ENCODE measurements at places on chromosomes 6 and 20. TPM values are rescaled to one million over a fixed set of nuclear protein-coding genes. Genes with fewer than 3 reads are reported as not detected.

Gene C6orf58
- total RNA-seq = not detected

GRCh38 chr20:3115190-3116107 lies 30.9 kb upstream of the AVP start:
- no peaks in the 10 kb centered on the region for H3K27me3 ChIP-seq
- no peak for DNase-seq
- H3K4me3 ChIP-seq = no peak overlapping the region
- no peaks in the 10 kb centered on the region for H3K4me1 ChIP-seq
- H3K36me3 ChIP-seq = no peaks in the 10 kb centered on the region

Gene CTAGE9
- not detected for total RNA-seq

DNA sequence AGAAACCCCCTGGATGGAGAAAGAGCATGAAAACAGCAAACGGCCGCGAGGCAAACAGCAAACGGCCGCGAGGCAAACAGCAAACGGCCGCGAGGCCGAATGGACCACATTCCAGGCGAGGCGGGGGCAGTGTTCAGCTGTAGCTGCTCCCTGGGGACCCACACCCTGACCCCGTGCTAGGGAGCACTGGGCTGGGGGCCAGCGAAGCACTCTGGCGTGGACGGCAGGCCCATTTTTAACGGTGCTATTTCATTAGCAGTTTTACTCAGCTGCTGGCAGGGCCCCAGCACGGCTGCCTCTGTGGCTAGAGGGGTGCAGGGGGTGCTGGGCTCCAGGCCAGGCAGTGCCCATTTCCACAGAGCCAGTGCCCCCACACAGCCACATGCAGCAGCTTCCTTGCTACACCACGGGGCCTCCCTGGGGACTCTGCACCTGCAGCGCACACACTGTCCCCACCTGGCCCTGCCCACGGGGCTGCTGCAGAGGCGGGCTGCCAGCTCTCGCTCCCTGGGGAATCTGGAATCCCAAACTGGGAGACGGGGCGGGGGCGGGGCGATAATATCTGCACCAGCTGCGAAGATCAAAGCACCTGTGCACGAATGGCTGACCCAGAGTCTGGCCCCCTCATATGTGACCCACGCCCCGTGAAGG lies 35.6 kb upstream of the SLCO4A1 start:
- H3K27ac ChIP-seq = no peak overlapping the region
- H3K4me3 ChIP-seq = no peak overlapping the region
- peak; percentile 54 for DNase-seq
- H3K4me1 ChIP-seq = no peaks in the 10 kb centered on the region
- H3K27me3 ChIP-seq = no peaks in the 10 kb centered on the region
- H3K36me3 ChIP-seq = no peaks in the 10 kb centered on the region

GRCh38 chr20:30502670-30503069 lies 754.8 kb upstream of the DEFB115 start:
- no peaks in the 10 kb centered on the region for H3K4me1 ChIP-seq
- DNase-seq = no peak
- H3K36me3 ChIP-seq = no peaks in the 10 kb centered on the region
- no peaks in the 10 kb centered on the region for H3K27me3 ChIP-seq
- no peak overlapping the region for H3K4me3 ChIP-seq
- no peak overlapping the region for H3K27ac ChIP-seq

- H3K4me3 ChIP-seq = no peak overlapping the region
- DNase-seq = no peak
- H3K36me3 ChIP-seq = no peaks in the 10 kb centered on the region
- H3K27me3 ChIP-seq = no peaks in the 10 kb centered on the region
Measured at GRCh38 chr20:61772828-61773631, 292.7 kb downstream of the TAF4 start.

GRCh38 chr6:91566467-91566866 lies 979.6 kb upstream of the MAP3K7 start:
- H3K36me3 ChIP-seq = no peaks in the 10 kb centered on the region
- DNase-seq = no peak
- H3K4me3 ChIP-seq = no peak overlapping the region
- no peaks in the 10 kb centered on the region for H3K4me1 ChIP-seq

GRCh38 chr20:36924167-36925045 lies 27.1 kb downstream of the SAMHD1 start:
- no peaks in the 10 kb centered on the region for H3K4me1 ChIP-seq
- DNase-seq = no peak
- H3K27ac ChIP-seq = no peak overlapping the region
- H3K4me3 ChIP-seq = no peak overlapping the region
- no peaks in the 10 kb centered on the region for H3K27me3 ChIP-seq

GRCh38 chr6:40903456-40903855 lies 135.6 kb downstream of the UNC5CL start:
- H3K4me3 ChIP-seq = no peak overlapping the region
- no peaks in the 10 kb centered on the region for H3K4me1 ChIP-seq
- H3K27me3 ChIP-seq = no peaks in the 10 kb centered on the region
- no peak overlapping the region for H3K27ac ChIP-seq
- DNase-seq = no peak
- H3K36me3 ChIP-seq = no peaks in the 10 kb centered on the region

DNA sequence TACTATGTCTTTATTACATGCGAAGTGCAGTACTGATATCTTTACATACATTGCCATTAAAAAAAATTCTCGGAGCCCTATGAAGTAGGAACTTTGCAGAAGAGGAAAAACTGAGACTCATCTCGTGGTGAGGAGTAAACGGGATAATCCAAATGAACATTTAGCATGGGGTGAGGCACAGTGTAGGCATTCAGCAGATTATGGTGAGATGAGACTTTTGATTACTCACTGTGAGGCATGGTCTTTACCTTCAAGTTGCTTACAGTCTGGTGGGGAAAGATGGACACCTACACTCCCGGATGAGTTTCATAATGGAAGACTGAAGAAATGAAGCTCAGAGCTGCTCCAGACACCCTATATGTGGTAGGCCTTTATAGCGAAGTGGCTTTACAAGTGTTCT lies 1.4 kb downstream of the RPRD1B start:
- H3K4me3 ChIP-seq = peak overlapping the region; percentile 85
- H3K4me1 ChIP-seq = peaks cover 8% of the 10 kb centered on the region

DNA sequence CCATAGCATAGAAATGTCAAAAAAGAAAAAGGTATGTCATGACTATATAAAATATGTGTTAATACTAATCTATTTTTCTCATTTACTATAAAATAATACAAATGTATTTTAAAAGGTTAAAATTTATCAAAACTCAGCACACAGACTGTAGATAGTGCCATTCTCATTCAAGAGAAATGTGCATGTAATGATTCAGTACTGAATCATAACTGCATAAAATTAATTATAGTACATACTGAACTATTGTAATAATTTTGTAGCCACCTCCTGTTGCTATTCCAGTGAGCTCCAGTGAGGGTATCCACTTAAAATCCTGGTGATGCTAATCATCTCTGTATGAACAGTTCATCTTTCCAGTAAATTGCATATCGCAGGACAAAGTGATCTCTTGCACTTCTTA lies 82.8 kb downstream of the HMGCLL1 start:
- no peaks in the 10 kb centered on the region for H3K36me3 ChIP-seq
- H3K4me3 ChIP-seq = no peak overlapping the region
- no peaks in the 10 kb centered on the region for H3K4me1 ChIP-seq
- DNase-seq = no peak
- no peak overlapping the region for H3K27ac ChIP-seq

- no peak overlapping the region for H3K27ac ChIP-seq
- H3K36me3 ChIP-seq = no peaks in the 10 kb centered on the region
- no peaks in the 10 kb centered on the region for H3K27me3 ChIP-seq
- no peak overlapping the region for H3K4me3 ChIP-seq
Measured at GRCh38 chr20:25549172-25549773, 36.1 kb downstream of the NINL start.

Gene ZC2HC1B
- total RNA-seq = not detected

Gene PDCD2
- 29.7 TPM for total RNA-seq

DNA sequence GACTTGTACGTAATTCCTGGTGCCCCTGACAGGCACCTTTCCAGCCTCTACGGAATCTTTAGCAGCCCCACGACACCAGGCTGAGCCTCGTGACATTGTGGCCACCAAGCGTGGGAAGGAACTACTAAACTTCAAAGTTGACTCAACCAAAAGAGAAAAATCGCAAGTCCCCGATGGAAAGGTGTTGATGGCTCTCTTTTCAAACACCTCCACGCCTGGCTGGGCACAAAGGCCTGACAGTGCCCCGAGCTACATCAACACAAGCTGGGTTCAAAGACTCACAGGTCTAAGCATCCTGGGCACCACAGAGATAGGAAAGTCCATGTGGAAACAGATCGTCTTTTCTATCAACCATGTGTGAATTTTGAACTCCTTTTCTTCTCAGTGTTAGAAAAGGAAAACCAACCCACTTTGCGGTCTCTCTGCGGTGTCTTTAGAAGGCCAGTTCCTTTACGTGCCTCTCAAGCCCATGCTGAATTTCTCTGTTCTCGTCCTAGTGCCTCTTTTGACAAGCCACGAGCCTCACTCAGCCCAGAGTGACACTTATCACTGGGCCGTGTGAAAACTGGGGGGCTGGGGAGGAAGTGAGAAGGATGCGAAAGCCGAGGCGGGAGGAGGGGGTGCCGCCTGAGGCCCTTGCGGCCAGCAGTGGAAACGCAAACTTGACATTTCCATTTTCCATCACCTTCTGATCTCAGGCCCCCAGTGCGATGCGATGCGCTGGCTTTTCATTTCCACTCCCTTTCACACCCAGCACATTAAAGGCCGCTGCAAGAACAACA lies 59.4 kb downstream of the GFOD1 start:
- no peaks in the 10 kb centered on the region for H3K27me3 ChIP-seq
- no peak for DNase-seq
- no peaks in the 10 kb centered on the region for H3K36me3 ChIP-seq
- H3K27ac ChIP-seq = no peak overlapping the region

GRCh38 chr6:156545931-156546330 lies 231.2 kb upstream of the ARID1B start:
- no peak overlapping the region for H3K27ac ChIP-seq
- no peaks in the 10 kb centered on the region for H3K4me1 ChIP-seq
- DNase-seq = no peak
- H3K27me3 ChIP-seq = no peaks in the 10 kb centered on the region

- no peak overlapping the region for H3K27ac ChIP-seq
- no peaks in the 10 kb centered on the region for H3K27me3 ChIP-seq
- H3K4me3 ChIP-seq = no peak overlapping the region
- no peaks in the 10 kb centered on the region for H3K36me3 ChIP-seq
- DNase-seq = no peak
Measured at GRCh38 chr6:149847939-149848267, 16.3 kb downstream of the LRP11 start.

- DNase-seq = no peak
- no peaks in the 10 kb centered on the region for H3K27me3 ChIP-seq
- H3K27ac ChIP-seq = no peak overlapping the region
- H3K4me1 ChIP-seq = no peaks in the 10 kb centered on the region
- no peaks in the 10 kb centered on the region for H3K36me3 ChIP-seq
Measured at GRCh38 chr6:62775427-62776022, 435.7 kb upstream of the FKBP1C start.

- no peaks in the 10 kb centered on the region for H3K27me3 ChIP-seq
- no peak for DNase-seq
- no peak overlapping the region for H3K4me3 ChIP-seq
- H3K27ac ChIP-seq = no peak overlapping the region
Measured at GRCh38 chr20:60100780-60101179, 142.6 kb downstream of the CDH26 start.

GRCh38 chr6:135514706-135515105 lies 17.2 kb upstream of the AHI1 start:
- H3K36me3 ChIP-seq = no peaks in the 10 kb centered on the region
- no peak for DNase-seq
- no peak overlapping the region for H3K27ac ChIP-seq
- H3K27me3 ChIP-seq = no peaks in the 10 kb centered on the region

- no peaks in the 10 kb centered on the region for H3K4me1 ChIP-seq
- H3K27ac ChIP-seq = no peak overlapping the region
- no peak overlapping the region for H3K4me3 ChIP-seq
- no peak for DNase-seq
- no peaks in the 10 kb centered on the region for H3K27me3 ChIP-seq
Measured at GRCh38 chr6:103516336-103516735, 1343.4 kb downstream of the HACE1 start.

DNA sequence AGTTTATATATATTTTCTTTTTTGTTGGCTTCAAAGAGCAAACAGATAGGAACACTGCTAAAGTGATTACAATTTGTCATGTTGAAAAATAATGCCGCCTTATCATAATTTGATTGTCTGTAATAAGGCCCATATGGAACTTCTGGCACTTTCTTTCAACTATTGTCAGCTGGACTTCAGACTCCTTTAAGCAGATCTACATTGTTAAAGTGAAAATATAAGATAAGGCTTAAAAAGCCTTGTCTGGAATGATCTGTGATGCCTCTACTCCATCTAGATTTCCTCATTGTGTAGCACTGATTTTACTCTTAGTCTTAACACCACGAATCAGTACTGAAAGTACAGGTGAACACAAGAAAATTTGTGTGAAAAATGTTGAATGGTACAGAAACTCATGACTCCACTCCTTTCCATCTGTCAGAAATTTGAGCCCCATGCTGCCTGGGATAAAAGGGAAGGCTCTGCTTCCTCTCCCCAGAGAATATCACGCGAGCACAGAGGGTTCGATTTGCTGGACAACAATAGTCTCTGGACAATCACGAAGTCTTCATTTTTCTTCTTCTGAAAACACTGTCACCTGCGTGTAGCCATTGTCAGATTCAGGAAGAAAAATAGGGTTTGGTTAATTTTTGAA lies 56.0 kb downstream of the BCAS1 start:
- H3K4me3 ChIP-seq = no peak overlapping the region
- no peak for DNase-seq
- no peaks in the 10 kb centered on the region for H3K4me1 ChIP-seq

DNA sequence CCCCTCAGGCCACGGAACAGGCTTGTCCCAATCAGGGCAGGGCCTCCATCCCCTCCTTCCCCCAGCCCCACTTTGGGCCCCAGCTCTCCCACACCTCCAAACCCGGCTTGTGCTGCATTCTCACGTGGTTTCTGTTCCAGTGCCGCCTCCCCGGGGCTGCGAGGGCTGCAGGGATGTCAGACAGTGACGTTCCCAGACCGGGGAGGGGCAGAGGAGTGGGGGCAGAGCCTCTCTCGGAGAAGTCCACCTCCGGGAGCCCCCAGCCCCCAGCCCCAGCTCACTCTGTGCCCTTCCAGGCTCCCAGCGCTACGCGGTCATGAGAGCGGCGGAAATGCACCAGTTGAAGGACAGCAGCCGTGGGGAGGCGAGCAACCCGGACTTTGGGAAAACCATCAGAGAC lies 18.5 kb downstream of the SLCO4A1 start:
- no peak overlapping the region for H3K27ac ChIP-seq
- DNase-seq = no peak
- H3K36me3 ChIP-seq = no peaks in the 10 kb centered on the region
- H3K27me3 ChIP-seq = no peaks in the 10 kb centered on the region
- H3K4me1 ChIP-seq = no peaks in the 10 kb centered on the region
- H3K4me3 ChIP-seq = no peak overlapping the region

DNA sequence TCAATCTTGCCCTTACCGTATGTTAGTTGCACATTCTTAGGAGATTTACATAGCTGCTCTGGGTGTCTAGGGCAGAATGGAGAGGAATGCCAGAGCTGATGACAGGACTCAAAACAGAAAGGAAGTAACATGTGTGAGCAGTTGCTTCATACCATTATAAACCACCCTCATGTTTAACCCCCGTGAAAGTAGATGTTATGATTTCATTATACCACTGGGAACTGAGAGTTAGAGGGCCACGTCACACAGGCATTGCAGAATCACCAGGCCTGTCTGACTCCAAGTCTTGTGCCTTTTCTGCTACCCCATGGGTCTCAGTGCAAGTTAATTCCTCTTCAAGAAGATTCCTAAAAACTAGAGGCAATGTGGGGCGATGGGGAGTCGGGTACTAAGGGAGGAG lies 23.5 kb upstream of the SIM1 start:
- DNase-seq = no peak
- H3K27me3 ChIP-seq = no peaks in the 10 kb centered on the region
- H3K4me3 ChIP-seq = no peak overlapping the region
- H3K36me3 ChIP-seq = no peaks in the 10 kb centered on the region
- H3K27ac ChIP-seq = no peak overlapping the region
